AG10803 (cell line): ENCODE measurements at places on chromosomes 5 and 9.

GRCh38 chr9:32577316-32577715, 4.4 kb upstream of the NDUFB6 start:
- no peak for DNase-seq

GRCh38 chr9:33924978-33925797, 108.2 kb downstream of the UBE2R2 start:
- DNase-seq: peak; percentile 58

GRCh38 chr5:149143470-149143869, 2.2 kb downstream of the ABLIM3 start:
- peak; percentile 86 for DNase-seq

- DNase-seq: no peak
These were observed 1.1 kb upstream of the GAPVD1 start for GRCh38 chr9:125260561-125260960.

DNA sequence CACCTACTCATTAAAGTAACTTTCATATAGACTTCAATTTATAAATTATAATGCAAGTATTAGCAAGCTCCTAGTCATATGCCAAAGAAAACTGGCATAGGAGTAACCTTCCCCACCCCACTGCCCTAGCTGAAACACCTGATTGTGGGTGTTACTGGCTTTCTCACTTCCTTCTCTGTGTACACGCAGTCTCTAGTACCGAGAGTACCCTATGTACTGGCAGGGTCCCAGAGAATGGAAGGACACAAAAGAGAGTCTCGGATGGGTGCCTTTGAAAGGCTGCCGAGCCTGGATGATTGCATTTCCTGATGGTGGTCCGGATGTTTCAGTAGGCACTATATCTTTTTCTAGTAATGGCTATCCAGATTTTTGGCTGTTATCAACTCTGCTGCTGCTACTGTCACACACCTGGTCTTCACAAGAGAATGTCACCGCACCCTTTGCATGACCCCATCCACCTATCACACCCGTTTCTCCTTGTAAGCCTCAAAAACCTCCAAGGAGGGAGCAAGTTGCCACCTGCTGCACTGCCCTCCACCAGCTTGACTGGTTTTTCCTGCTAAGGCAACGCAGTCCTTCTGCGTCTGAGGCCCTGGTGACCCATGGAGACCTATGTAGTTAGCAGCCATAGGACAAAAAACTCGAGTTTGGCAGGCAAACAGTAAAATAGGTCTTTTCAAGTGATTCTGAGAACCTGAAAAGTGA, 53.8 kb upstream of the CLINT1 start:
- DNase-seq: no peak

DNA sequence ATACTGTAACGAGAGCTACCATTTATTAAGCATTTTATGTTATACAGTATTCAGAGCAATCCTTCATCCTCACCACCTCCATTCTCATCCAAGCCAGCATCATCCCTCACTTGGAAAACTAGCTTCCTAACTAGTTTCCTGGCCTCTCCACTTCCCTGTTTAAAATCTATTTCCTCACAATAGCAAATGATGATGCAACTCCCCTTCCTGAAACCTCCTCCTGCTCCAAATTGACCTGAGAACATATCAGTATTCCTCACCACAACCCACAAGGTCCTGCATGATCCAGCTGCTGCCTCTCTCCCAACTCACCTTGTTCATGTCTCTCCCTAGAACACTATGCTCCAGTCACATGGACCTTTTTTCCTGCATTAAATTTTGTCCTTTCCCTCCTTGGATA, 4.3 kb upstream of the SLC36A2 start:
- no peak for DNase-seq

DNA sequence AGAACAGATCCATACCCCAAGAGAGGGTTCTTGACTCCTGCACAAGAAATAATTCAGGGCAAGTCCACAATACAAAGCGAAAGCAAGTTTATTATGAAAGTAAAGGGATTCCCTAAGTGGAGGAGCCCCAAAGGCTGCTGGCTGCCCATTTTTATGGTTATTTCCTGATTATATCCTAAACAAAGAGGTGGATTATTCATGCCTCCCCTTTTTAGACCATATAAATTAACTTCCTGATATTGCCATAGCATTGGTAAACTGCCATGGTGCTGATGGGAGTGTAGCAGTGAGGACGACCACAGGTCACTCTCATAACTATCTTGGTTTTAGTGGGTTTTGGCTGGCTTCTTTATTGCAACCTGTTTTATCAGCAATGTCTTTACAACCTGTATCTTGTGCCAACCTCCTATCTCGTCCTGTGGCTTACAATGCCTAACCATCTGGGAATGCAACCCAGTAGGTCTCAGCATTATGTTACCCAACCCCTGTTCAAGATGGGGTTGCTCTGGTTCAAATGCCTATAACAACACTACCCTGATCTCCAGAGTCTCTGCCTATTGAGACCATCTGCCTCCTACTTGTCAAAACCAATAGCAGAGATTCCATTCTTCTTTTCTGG, 154.4 kb upstream of the GRAMD2B start:
- no peak for DNase-seq

DNA sequence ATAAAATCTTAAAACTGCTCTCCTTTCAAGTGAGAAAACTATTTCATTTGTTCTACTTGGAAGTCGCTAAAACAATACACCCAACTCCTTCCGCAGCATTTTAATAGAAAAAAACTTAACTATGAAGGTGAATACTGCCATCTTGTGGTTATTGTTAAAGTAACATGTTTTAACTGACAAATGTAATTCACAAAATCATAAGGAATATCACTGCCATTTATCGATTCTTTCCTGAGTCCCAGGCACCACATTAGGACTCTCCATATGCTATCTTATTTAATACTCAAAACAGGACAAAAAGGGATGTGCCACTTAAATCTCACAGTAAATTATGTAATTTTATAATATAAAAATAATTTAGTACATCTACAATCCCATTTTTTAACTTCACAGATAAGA, 130.5 kb upstream of the ITGA1 start:
- peak; percentile 57 for DNase-seq
